ENCODE measurements at places on chromosomes 4 and X.

GRCh38 chrX:153906126-153906917 lies 1.8 kb downstream of the AVPR2 start:
- DNase-seq, result no peak

GRCh38 chr4:123200051-123200940 lies 196.3 kb upstream of the SPRY1 start:
- DNase-seq, result no peak

- no peak for DNase-seq
These were observed 2.1 kb downstream of the PCDH18 start for GRCh38 chr4:137530176-137530575.

GRCh38 chr4:75168548-75168947 lies 235.6 kb downstream of the PARM1 start:
- no peak for DNase-seq

DNA sequence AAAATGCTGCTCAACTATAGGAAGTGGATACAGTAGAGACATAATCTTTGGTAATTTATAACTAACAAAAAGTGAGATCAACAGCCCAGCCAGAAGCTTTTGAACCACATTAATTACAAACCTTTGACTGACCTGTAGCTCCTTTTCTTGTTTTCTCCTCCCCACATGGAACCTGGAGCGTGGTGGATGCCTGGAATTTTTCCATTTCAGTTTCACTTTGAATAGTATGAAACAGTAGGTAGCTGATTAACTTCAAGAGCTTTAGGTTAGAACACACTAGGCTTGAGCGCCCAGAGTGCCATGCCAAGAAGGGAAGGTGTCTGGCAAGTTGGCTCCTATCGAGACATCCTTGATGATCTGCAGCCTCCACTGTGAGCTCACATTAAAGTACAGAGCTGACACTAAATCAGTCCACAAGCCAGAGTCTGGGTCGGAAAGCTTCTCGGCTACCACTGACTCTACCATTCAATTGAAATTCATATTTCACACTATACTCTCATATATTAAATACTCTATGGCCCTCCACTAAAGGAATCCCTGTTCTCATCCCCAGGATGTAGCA lies 143.4 kb downstream of the GLRA2 start:
- DNase-seq, result no peak

- no peak for DNase-seq
These were observed 5.6 kb upstream of the KANTR start for GRCh38 chrX:53088136-53088974.

- no peak for DNase-seq
These were observed 6.4 kb upstream of the GSX2 start for GRCh38 chr4:54093324-54094240.

GRCh38 chrX:85375333-85375738 lies 4.1 kb downstream of the POF1B start:
- no peak for DNase-seq
